Tibial nerve (tissue), 4 donors: ENCODE measurements at places on chromosomes 12 and 14.

GRCh38 chr14:101865288-101865687, 99.1 kb upstream of the DYNC1H1 start:
- DNase-seq = no peak

DNA sequence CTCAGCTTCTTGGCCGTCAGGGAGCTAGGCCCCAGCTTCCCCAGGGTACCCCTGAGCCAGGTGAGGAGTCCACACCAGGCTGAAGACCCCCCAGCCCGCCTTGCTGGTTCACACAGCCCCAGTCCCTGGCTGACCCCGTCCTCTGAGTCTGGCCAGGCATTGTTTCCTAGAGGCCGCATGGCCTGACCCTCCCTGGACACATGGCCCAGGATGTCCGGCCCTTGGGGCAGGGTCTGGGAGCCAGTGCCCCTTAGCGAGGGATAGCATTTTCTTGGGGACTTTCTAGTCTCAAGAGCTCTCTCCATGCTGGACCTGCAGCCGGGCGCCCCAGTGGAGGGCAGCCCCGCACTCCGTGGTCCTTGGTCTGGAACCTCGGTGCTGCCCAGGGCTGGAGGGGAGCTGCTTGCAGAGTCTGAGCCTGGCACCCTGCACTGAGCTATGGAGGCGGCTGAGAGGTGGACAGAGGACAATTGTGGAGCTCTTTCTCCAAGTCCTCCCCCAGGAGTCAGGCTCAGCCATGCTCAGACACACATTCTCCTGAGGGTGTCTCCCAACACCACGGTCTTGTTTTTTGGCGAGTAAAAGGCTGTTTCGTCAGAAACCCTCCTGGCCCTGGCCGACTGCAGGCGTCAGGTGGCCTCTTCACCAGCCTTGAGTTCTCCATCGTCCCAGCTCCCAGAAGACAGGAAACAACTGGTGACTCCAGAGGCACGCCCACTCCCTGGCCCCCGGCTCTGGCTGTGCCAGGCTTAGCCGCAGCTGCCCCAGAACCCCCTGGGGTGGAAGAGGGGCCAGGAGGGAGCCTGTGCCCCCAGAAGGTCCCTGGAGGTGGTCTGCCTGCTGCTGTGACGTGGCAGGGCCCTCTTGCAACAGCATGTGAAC, 17.6 kb upstream of the CRIP2 start:
- no peak for DNase-seq

DNA sequence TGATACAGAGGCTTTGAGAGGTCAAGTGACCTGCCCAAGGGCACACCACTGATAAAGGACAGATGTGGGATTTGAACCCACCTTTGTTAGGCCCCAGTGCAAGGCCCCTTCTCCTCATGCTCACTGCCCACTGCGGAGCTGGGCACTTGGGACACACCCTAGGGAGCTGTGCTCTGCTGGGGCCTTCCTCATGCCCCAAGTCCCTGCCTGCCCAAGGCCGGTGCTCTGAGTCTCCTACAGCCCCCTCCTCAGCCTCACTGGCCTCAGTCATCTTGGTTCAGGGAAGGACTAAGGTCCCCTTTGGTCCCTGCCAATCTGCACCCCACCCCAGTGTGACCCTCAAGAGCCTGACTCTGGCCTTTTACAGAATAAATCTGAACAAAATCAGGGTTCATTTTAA, 7.9 kb upstream of the OAS3 start:
- no peak for DNase-seq

DNA sequence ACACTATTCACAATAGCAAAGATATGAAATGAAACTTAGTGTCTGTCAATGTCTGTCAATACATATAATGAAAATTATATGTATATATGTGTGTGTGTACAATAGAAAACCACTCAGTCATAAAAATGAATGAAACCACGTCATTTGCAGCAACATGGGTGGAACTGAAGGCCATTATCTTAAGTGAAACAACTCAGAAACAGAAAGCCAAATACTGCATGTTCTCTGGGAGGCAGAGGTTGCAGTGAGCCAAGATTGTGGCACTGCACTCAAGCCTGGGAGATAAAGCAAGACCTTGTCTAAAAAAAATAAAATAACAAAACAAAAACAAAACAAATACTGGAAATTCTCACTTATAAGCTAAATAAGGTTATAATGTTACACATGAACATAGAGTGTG, 16.7 kb upstream of the E2F7 start:
- no peak for DNase-seq

- no peak for DNase-seq
These were observed 6.4 kb upstream of the ZNF385A start for GRCh38 chr12:54390668-54391551.

DNA sequence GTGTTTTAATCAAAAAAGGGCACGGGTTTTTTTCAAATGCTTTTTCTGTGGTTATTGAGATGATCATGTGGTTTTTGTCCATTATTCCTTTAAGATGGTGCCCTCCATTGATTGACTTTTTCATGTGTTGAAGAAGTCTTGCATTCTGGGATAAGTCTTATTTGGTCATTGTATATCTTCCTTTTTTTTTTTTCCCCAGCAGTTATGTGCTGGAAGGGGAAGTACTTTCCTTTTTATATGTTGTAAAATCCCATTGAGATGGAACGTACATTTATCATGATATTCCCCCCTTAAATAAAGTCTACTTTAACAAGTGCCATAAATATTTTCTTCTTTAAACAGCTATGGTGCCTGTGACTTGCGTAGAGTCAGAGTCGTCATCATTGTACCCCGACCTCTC, 24.8 kb upstream of the MUCL1 start:
- no peak for DNase-seq

DNA sequence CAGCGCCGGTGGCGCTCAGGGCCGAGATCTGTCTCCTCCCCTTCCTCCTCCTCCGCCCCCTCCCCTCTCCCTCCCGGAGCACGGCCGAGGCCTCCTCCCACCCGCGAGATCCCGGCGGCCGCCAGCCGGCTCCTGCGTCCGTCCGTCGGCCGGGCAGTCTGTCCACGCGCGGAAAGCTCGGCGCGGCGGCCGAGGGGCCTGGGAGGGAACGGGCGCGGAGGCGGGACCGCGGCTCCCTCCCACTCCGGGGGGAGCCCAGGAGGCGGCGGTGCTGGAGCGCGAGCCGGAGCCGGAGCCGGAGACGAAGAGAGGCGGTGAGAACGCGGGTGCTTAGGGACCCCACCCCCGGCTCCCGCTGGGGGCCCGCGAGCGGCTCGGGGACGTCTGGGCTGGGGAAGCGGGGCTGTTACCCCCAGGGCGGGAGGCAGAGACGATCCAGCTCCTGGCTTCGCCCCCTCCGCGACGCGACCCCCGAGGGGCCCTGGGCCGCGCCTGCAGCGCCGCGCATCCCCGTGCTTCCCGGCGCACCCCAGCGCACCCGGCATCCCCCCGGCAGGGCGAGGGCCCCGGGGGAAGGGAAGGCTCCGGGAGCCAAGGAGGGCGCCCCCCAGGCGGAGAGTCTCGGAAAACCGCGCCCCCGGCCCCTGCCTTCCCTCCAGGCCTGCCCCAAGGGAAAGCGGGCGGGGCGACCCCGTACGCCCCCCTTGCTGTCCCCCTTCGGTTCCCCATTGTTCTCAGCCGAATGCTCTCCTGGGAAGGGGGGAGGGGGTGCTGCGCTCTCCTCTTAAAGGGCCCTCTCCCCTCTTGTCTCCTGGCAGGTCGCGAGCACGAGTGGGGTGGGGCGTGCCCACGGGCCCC, at the start of gene DTX1:
Gene DTX1, plus strand, starts transcription at position 100 of the 858 bp plus-strand sequence. CDS start 1,463 bp downstream, outside the sequence.
- DNase-seq = no peak

DNA sequence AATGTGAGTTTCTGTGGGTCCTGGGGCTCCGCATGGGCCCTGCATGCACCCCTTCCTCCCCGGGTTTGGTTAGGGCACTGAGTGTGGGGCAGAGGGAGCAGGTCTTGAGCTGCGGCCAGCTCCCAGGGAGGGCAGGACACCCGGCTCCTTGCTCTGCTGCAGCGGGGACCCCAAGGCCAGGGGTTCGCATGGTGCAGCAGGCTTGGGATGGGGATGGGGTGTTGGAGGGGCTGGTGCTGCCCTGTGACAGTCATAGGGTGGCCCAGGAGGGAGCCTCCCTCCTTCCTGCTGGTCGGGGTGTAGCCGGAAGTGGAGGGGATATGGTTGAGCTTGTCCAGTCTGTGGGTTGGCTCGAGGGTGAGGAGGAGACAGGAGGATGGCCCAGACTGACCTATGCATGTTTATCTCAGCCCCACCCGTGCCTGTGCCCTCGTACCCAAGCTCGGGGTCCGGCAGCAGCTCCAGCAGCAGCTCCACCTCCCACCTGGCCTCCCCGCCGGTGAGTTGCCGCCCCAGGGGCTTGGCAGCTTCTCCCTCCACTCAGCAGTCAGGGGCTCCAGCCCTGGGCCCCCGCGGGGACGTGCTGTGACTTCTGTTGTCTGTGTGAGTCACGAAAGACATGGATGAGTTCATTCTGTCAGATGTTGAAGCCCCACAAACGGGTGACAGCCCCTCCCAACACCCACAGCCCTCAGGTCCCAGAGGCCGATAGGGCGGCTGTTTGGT, 16.0 kb downstream of the ULK1 start:
- no peak for DNase-seq

- no peak for DNase-seq
These were observed 80.9 kb downstream of the FRMD6 start for GRCh38 chr14:51732494-51733112.

GRCh38 chr14:94117856-94118255, 7.3 kb downstream of the IFI27 start:
- DNase-seq = no peak

DNA sequence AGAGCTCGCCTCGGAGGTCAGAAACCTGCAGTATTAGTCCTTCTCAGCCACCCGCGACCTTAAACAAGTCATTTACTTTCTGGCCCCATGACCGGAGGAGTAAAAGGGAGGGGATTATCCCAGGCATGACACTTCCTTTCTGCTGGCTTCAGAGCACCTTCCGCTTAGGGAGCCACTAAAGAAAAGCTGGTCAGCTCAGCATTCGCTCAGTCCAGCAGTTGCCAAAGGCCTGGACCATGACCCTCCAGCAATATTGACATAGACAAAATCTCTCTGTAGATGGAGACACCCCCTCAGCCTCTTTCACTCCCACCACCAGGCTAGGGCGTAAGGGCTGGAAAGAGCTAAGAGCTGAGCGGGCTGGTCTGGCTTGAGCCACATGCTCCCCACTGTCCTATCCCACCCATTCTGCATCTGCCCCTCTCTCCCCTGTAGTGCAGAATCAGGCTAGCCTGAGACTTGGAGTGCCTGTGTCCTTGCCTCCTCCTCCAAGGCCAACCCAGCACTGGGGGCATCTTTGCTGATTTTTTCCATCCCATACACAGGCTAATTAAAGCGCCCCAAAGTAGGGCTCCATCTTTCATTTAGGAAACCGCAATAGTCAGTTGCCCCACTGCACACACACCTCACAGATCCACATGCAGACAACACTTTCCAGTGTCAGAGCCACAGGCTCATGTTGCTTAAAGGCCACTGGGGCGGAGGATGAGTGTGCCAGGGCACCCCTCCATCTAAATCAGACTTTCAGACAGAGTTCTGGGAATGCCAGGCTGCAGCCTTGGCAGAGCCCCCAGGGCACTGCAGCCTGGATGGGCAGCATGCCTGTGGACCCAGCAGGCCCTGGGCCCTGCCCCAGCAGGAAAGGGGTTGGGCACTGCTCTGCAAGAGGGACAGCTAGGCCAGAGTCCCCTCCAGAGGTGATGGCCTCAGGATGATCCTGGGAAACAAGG, 4.0 kb upstream of the CPNE6 start:
- no peak for DNase-seq

DNA sequence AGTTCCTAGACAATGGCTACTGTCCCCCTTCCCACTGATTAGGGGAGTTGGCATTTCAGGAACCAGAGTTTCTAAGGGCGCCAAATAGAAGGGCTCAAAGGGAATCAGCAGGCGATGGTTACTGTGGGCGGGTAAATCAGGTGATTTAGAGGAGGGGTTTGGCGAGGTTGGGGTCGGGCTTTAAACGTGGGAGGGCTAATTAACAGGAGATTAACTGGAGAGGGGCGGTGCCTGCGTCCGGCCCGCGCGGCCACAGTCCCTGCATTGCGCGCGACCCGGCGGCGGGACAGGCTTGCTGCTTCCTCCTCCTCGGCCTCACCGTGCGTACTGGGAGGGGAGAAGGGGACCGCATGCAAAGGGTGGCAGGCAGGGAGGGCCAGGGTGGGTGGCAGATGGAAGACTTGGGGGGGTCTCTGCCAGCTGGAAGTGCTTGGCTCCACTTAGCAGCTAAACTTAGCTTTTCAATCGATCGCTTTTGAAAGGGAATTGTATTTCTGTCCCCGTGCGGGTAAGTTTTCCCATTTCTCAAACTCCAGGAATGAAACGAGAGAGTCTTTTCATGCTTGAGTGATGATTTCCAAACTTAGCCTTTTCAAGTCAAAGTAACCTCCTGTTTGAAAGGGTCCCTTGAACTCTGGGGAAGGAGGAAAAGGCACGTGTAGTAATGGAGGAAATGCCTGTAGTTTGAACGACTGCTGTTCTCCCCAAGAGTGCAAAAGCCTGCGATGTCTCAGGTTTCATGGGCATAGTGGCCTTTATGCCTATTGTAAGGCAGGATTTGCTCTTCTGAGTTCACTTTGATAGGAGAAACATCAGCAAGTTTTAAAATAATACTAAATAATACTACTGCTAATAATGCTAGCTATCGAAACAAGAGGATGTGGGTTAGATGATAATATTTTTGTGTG, at the start of gene MGST1:
Gene MGST1, plus strand, starts transcription at position 255 of the 908 bp plus-strand sequence. CDS start 6,608 bp downstream, outside the sequence.
- peak; percentile 48 for DNase-seq

DNA sequence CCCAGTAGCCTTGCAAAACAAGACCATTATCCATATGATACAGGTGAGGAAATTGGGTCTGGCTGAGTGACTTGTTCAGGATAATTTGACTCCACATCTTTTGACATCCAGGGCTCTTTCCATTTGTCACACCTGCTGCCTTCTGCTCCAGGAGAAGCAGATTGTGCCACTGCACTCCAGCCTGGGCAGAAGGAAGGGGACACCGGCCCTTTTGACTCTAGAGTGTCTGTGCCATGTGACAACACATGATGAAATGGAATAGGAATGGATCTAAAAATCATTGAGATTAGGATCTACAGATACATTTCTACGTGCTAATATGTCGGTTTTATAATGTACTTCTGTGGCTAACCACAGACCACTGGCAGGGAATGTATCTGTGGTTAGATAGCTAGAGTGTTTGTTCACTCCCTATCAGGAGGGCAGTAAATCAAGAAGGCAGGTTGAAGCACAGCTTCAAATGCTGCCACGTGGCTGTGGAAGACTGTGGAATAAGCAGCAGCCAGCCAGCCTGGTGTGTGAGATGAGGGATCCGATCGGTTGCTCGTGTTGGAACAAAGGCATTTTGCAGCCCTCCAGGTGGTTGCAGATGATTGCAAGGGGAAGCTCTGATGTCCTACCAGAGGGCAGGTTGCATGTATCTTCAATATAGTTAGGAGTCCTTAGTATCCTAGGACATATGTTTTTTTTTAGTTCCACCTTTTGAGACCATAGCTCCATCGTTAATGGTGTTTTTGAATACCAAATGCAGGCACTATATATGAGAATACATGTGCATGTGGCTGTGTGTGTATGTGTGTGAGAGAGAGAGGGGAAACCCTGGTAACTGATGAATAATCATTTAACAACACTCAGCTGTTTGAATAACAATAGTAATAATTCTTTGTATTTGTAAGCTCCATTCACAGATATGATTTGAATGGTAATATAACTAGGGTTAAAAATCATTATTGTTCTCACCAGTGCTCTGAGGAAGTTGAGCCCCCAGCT, 28.6 kb downstream of the EML1 start:
- no peak for DNase-seq

- DNase-seq = no peak
These were observed 3.5 kb upstream of the RAN start for GRCh38 chr12:130868412-130868811.
